ENCODE measurements at places on chromosomes 6 and 20.
A peak's percentile ranks its signal among the peaks of the same experiment; 100 is the strongest.

- DNase-seq = no peak
These were observed 13.4 kb downstream of the TRIM38 start for GRCh38 chr6:25975923-25976560.

- DNase-seq = no peak
These were observed 516.5 kb downstream of the CD83 start for GRCh38 chr6:14634072-14634471.

DNA sequence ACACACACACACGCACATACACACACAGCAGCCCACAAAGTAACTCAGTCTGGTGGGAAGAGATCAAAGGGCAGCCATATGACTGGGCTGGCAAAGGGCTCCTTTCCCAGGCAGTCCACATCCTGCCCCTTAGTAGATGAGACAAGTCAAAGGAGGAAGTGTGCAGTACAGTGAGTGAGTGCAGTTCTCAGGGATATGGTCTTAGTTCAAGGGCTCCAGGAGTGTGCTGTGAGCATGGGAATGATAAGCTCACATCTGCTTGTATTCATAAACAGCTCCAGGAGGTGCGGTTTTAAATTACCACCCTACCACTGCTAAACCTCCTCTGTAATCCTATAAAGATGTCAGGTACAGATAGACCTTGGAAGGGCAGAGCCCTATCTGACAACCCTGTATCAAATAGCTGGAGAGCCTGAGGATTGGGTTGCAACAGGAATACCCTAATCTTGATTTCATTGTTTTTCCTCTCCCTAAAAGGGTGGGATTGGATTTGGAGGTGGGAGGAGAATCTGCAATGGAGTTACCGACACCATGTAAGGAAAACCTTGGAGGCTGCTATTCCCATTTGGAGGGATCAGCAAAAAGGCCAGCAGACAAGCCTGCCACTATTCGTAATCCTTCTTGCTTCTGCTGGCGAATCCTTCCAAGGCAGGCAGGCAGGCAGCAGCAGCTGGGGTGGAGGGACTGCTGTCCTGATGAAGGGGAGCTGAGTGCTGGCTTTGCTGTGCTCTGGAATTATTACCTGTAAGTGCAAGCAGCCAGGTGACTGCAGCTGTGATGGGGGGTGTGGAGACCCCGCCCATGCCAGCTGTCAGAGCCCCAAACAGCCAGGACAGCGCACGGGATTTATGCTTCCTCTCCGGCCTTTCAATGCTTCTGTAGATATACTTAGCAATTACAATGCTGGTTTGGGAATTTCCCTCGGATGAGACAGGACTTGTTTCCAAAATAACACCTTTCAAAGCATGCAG lies 342.7 kb downstream of the PRL start:
- DNase-seq = no peak

DNA sequence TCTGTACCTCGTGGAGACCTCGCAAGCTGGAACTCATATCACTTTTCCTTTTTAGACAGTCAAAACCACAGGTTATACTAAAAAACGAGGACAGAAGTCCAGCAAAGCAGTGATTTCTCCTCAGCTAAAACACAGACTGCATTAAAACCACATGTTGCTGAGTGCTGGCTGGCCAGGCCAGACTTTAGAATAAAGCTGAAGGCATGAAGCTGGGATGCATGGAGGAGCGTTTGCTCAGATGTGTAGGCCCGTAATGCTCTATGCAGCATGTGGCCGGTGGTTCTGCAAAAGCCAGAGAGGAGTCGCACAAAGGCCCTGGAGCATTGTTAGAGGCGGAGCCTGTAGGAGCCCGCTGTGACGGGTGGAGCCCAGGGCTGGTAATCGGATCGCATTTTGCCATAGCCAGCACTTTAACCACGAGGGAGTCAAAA lies 83.6 kb downstream of the SMOC2 start:
- no peak for DNase-seq

- DNase-seq = no peak
These were observed 100.8 kb downstream of the CAP2 start for GRCh38 chr6:17494177-17494576.

- no peak for DNase-seq
These were observed 92.6 kb downstream of the THBS2 start for GRCh38 chr6:169160855-169161560.

GRCh38 chr6:116380346-116380745 lies 9.6 kb downstream of the DSE start:
- DNase-seq = no peak

DNA sequence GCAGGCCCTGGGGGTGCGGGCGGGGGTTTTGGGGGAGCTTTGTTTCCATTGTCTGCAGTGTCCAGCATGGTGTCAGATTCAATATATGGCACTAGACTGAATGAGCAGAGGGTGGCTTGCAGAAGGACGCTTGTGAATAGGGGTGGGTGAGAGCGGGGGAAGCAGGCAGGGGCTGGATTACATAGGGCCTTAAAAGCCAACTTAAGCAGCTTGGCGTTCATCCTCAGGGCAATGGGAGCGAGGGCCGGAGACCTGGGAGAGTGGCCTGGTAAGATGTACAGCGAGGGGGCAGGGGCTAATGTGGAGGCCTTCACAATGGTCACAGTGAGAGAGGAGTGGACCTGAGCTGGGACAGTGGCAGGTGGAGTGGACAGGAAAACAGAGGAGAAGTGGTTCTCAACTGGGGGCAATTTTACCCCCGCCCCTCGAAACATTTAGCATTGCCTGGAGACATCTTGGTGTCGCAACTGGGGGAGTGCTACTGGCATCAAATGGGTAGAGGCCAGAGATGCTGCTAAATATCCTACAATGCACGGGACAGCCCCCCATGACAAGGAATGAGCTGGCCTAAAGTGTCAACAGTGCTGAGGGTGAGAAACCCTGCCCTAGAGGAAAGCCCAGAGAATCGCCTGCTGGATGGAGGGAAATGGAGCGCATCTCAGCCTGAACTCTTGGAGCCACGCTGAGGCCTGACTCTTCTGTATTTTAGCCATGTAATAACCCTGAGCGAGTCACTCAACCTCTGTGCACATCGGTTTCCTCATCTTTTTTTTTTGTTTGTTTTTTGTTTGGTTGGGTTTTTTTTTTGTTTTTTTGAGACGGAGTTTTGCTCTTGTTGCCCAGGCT lies 15.1 kb upstream of the BAK1 start:
- no peak for DNase-seq

- DNase-seq = no peak
These were observed 395.2 kb downstream of the BCKDHB start for GRCh38 chr6:80501636-80502035.

DNA sequence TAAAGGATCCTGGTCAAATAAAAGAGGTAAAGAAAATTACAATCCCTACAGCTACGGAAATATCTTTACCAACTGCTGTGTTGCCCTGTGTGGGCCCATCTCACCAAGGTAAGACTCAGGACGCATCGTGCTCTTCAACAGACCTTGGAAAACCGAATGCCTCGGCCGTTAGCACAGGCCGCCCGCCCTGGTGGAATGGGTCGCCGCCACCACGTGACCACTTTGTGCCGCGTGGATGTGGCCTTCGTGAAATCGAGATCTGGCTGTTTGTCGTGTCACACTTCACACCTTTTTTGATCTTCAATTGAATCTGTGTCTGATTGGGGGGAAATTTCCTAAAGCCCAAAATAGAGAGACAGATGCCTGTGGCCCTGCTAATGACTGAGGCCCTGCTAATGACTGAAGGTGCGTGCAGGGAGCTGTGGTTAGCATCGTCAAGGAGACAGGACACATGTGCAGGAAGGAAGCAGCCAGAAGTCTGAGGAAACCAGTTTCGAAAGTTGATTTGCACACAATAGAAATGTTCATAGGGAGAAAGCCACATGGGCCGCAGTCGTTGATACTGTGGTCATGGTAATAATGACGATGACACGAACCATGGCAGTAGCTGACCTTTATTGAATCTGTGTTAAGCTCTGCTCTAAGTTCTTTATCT lies 175.7 kb upstream of the SNX9 start:
- DNase-seq = no peak

DNA sequence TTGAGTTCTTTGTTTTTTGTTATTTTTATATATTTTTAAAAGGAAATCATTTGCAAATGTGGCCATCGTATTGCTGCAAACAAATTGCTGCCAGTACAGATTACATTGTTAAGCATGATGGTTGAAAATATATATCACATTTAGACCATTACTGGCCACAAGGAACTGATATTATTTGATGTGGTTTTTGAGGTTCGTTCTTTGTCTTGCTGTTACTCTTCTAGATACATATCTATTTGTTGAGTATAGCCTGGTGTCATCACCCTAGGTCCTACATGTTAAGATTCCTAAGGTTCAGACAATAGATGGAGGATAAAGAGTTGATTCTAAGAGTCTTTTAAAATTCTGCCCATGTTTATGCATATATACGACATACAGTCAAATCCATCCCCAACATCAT lies 306.0 kb downstream of the FARS2 start:
- DNase-seq = no peak

DNA sequence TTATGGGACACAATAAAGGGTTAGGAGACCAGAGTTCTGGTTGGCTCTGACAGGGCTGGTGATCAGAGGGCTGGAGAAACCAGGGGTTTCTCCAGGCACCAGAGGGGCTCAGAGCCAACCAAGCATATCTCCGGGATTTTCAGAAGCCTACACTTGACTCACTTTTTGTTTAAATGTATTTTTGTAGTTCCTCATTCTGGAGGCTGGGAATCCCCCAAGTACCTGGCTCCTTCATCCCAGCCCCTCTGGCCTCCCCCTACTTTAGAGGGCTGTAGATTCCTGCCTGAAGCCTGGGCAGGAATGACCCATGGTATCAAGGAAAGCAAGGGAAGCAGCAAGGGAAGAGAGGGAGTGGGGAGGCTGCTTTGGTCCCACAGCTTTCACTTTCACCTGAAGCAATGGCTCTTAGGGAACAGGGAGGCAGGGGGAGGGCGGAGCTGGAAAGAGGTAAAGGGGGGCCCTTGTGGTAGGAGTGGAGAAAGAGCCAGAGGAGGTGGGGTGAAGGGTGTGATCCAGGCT lies 973 bp downstream of the CD40 start:
- DNase-seq = no peak

DNA sequence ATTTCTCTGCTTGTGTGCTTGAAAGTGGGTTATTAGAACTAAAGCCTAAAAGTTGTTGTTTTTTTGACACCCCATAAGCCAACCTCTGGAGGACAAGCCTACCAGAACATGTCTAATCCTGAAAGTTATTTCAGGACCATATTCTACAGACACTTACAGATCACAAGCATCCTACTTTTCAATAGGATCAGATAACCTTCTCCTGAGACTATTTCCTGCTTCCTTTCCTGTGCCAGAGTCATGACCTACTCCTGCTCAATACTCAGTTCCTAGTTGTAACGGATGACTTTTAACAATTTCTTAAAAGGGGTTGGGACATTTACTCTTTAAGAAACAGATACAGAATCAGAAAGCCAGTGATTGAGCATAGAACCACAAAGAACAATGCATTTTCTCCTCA lies 5.3 kb upstream of the FILIP1 start:
- no peak for DNase-seq

GRCh38 chr6:87660226-87660911 lies 41.7 kb downstream of the AKIRIN2 start:
- peak; percentile 81 for DNase-seq

DNA sequence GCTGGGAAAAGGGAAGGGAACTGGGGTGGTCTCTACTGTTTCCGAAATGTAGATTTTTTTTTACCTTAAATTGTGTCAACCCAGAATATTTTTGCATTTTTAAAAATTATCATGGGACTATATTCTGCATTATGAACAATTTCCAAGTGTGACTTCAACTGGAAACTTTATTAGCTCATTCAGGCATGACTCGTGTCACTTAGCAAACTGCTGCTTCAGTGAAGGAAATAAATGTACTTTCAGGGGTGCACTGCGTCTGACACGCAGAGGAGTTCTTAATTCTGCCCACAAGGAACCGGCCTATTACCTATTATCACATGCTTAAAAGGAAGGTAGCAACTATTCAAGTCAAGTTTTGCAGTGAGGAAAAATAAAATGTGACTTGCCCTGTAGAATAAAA lies 291.3 kb upstream of the PRDM1 start:
- DNase-seq = no peak

Measured in HS-5 (cell line).